ENCODE measurements at places on chromosomes 16 and 17. TPM values are rescaled to one million over a fixed set of nuclear protein-coding genes. Genes with fewer than 3 reads are reported as not detected.

IL32 gene
- total RNA-seq = 993 TPM

SPATA32 gene
- 0.56 TPM for total RNA-seq

ACSM2B gene
- not detected for total RNA-seq

RBBP6 gene
- 67.0 TPM for total RNA-seq

GP2 gene
- total RNA-seq = not detected

OTOA gene
- total RNA-seq = 0.10 TPM

Measured in activated T-helper 1 cell treated with anti-CD3 and anti-CD28 coated beads, Interleukin-12 subunit alpha, Interleukin-12 subunit beta, Interleukin-2, Interleukin-4 antibody, amounts not matched to agents 30 ng/mL and 10 ng/mL and 1 ng/mL, durations not matched to agents 14 hours and 24 hours and 36 hours (primary cell).